T-helper 2 cell (primary cell): ENCODE measurements at places on chromosomes 16 and 17.

GRCh38 chr16:85751698-85752501, 1.0 kb upstream of the C16orf74 start:
- no peak for DNase-seq

- no peak for DNase-seq
Observed at GRCh38 chr17:79754370-79754769, 23.6 kb upstream of the CBX2 start.

GRCh38 chr16:711548-712320, 3.2 kb upstream of the METRN start:
- peak; percentile 63 for DNase-seq

DNA sequence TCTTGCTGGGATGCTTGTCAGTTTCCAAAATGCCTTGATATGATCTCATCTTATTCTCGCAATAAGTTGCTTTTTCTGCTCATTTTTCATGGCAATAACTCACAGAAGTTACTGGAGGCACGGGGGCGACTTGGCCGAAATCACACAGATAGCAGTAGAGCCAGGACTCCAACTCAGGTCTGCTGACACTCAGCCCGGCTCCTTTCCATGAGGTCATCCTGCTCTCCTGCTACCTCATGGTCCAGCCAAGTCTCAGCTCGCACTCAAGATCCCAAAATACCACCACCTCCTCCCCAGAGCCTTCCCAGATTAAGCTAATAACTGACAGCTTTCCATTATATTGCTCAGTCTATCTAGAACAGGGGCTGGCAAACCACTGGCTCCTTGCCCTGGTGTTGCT, 269.5 kb downstream of the MAP2K4 start:
- DNase-seq, result no peak

DNA sequence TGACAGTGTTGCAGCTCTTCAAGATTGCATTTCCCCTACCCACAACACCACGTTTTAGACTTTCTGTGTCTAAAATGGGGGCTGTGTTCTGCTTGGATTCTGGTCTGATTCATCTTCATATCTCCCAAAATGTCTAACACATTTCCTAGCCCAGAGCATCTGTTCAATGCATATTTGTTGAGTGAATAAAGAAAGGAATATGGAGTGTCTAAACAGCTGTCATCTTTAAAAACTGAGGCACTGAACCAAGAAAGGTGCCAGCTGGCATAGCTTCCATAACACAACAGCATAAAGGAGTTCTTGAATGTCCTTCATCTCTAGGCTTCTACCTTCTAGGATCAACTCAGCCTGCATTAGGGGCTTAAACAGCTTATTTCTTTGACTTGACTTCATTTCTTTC, 67.4 kb downstream of the CDH11 start:
- DNase-seq, result no peak

- no peak for DNase-seq
Observed at GRCh38 chr17:39533891-39534290, 72.6 kb downstream of the CDK12 start.

DNA sequence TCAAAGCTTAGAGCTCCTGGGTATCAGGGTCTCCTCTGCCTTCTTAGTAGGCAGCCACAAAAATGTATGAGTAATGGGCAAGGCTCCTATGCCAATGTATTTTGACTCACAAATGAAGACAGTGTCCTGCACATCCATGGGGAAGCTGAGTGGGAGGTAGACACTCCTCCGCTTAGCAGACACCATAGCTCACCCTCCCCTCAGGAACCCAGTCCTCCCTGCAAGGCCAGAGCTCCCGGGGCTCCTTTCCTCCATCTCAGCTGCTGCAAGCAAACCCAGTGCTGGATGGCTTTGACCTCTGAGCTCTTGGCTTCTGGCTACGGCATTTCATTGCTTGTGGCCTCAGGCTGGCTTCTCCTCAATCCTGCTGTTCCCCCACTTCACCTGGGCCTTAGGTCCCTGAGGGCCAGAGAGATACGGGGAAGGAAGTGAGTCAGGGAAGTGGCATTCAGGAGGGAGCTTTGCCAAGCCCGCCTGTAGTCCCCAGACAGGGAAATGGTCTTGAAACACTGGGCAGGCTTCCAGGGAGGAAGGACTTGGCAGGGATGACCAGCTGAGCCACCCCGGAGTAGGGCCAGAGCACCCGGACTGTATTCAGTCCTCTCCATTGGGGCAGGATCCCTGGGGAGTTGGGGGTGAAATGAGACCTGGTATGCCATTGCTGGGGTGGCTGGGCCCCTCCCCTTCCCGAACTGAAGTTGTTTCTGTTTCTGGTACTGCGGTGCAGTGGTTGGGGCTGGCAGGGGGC, 4.5 kb downstream of the ABCC3 start:
- DNase-seq, result no peak

GRCh38 chr17:42117397-42118125, 3.6 kb downstream of the KAT2A start:
- no peak for DNase-seq

DNA sequence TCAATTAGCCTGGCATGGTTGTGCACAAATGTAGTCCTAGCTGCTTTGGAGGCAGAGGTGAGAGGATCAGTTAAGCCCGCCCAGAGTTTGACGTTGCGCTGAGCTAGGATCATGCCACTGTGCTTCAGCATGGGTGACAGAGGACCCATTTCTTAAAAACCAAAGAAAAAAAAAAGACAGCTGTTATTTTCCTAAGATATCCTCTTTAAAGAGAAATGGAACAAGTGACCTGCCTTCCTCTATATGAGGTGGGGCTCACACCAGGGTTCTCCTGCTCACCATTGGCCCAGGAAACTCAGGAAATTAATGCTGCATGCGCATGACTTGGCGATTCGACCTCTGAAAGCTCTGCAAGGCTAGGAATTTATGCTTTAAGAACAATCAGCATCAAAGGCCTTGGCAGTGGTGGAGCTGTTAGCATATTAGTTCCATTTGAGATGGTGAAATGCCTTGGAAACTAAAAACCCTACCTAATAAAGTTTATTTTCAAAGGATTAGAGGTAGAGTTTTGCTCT, 108.3 kb downstream of the RBFOX1 start:
- no peak for DNase-seq

- no peak for DNase-seq
Observed at GRCh38 chr17:20218272-20218671, 209.1 kb downstream of the SPECC1 start.

- no peak for DNase-seq
Observed at GRCh38 chr17:73434154-73434553, 122.4 kb upstream of the CDC42EP4 start.

GRCh38 chr17:48733632-48734328, 5.2 kb upstream of the HOXB13 start:
- no peak for DNase-seq

DNA sequence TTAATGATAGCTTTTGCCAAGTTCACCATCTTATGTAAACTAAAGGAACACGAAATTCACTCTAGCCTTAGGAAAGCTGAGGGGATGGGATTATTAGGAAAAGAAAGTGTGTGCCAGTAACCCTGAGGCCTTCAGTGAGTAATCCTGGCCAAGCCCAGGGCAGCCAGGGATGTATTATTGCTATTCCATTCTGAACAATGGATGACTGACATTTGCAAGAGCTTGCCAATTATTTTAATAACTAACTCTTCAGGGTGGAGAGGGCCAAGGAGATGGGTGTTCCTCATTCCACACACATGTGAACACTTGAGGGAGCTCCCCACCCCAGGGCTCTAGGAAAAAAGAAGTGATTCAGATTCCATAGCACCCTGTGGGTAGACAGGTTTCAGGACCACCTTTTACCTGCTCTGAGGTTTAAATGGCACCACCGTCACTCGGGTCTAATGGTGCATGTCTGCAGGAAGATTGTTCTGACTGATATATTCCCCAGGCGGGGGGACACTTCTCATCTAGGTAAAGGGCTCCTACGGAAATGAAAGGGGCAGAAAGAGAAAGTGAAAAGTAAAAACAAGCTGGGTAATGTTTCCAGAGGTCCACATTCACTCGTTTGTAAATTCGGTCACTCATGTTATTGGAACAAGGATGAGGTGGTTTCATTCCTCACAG, 41.5 kb downstream of the TK2 start:
- DNase-seq, result no peak

- no peak for DNase-seq
Observed at GRCh38 chr16:81633147-81633619, 145.9 kb upstream of the PLCG2 start.

- no peak for DNase-seq
Observed at GRCh38 chr16:85956426-85956825, 57.5 kb downstream of the IRF8 start.

GRCh38 chr16:314795-315299, 31.9 kb downstream of the PDIA2 start:
- DNase-seq, result no peak

DNA sequence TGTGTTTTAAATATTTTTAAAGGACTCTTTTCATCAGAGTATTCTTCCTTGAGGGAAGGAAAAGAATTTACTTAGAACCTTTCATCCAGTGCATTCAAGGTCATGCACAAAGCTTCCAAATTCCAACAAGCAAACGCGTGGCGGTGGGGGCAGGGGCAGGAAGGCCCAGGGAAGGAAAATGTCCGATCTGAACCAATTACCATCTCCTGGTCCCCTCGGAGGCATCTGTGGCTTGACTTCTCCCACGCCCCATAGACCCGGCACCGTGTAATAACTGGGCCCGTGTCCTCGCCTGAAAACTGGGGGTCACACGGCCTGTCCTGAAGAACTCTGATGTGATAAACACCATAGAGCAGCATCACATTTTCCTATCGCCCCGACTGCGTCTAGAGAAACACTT, 18.3 kb downstream of the MEAK7 start:
- DNase-seq, result no peak

- no peak for DNase-seq
Observed at GRCh38 chr16:20175358-20175757, 101.7 kb upstream of the GPR139 start.

GRCh38 chr16:85759631-85760419, 8.9 kb upstream of the C16orf74 start:
- no peak for DNase-seq
